Glutamatergic neuron (in vitro differentiated cells): ENCODE measurements at places on chromosomes 7 and 10.
A peak's percentile ranks its signal among the peaks of the same experiment; 100 is the strongest.

DNA sequence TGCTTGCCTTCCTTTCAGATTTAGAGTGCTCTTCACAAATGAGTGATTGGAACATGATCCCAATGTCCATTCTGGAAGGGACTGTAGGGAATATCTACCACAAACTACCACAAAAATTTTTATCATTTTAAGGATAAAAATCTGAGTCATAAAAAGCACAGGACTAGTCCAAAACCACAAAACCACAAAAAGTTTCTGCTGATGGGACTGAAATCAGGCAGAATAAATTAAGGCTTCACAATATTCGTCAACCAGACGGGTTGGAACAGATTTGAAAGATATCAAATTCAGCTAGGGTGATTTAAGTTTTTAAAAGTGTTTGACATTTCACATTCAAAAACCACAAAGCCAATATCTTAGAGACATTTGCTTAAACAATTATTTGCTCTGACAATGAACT is 100.1 kb upstream of the PTN start:
- H3K4me1 ChIP-seq = peaks cover 1% of the 10 kb centered on the region
- no peak for DNase-seq
- no peaks in the 10 kb centered on the region for H3K36me3 ChIP-seq
- no peak overlapping the region for H3K27ac ChIP-seq

DNA sequence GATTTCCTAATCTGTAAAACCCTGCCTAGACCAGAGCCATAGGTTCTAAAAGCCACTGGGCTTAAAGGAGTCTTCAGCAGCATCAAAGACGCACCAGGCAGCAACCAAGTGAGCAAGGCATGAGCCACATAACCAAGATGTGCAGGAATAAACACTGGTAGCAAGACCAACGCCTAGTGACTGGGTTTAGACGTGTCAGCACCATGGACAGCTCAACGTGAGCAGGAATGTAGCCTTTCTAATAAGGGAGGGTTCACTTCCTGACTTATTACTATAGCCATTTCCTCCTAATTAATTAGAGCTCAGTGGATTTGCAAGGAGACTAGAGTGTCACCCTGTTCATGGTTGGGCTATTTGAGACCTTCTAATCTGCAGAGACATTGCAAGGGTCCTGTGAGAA is 223.7 kb downstream of the LHFPL3 start:
- H3K4me1 ChIP-seq = no peaks in the 10 kb centered on the region
- H3K27ac ChIP-seq = no peak overlapping the region
- H3K36me3 ChIP-seq = peaks cover 15% of the 10 kb centered on the region
- DNase-seq = no peak

DNA sequence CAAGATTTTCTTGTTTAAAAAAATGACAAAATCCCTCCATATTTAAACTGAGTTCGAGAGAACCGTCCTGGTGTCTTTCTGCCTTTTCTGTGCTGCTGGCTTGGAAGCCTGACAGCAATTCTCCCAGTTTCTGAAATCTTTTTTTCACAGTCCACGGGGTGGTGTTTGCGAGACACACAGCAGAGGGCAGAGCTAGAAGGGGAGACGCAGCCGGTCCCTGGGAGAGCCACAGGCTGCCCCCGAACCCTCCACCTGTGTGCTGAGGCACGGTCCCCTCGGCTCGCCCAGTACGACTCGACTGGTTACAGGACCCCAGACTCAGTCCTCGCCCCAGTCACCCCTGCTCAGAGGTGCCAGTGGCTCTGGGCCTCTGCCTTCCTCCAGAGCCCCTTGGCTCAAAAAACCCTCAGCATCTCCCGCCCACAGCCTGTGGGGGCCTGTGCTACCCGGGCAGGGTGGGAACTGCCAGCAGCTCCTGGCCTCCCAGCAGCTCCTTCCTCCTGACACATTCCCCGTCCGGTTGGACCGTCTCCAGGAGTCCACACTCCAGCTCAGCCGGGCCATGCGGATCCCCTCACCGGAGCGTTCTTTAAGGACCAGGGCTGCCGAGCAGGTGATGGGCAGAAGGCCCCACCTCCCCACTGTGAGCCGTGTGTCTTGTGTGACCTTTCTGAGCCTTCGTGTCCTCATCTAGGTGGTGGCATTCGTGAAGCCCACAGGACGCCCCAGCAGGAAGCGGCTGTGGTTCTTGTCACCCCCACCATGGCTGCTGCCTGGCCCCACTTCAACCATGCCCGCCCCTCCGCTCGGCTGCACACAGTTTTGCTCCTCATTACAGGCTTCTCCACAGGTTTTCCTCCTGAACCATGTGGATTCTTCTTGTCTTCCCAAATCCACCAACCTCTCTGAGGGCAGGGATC is 52.3 kb upstream of the EN2 start:
- DNase-seq = peak; percentile 28
- H3K27me3 ChIP-seq = peaks cover 4% of the 10 kb centered on the region
- no peaks in the 10 kb centered on the region for H3K4me1 ChIP-seq
- no peak overlapping the region for H3K27ac ChIP-seq
- H3K4me3 ChIP-seq = no peak overlapping the region

DNA sequence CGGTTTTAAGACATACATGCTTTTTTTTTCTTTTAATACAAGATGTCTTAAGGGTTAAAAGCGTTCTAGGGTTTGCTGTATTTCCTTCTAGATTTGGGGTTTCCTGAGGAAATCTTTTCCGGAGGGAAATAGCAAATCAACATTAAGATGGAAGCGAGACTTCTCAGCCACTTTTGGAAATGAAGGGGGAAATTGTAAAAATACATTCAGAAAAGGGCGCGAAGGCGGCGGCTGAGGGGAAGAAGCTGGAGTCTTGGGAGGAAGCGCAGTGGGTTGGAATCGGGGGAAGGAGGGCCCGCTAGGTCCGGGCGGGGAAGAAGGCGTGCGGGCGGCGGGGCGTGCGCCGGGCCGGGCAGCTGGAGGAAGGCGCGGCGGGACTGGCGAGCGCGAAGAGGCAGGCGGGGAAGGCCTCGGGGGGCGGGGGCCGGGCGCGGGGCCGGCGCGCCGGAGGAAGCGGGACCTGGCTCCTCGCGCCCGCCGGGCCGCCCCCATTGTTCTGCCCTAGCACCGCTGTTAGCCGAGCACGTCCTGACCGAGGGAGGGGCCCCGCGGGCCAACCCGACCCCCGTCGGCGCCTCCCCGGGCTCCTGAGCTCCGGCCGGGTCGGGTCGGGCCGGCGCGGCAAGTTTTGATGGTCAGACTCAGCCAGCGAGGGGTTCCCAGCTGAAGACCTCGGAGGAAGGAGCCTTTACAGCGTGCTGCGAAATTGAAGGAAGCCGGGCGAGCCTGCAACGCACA is 1.5 kb upstream of the SKIDA1 start:
- H3K4me1 ChIP-seq = peaks cover 29% of the 10 kb centered on the region
- H3K27me3 ChIP-seq = peaks cover 13% of the 10 kb centered on the region
- no peaks in the 10 kb centered on the region for H3K36me3 ChIP-seq
- H3K4me3 ChIP-seq = peak overlapping the region; percentile 95

GRCh38 chr7:44652535-44652934 is 46.1 kb downstream of the OGDH start:
- no peak overlapping the region for H3K4me3 ChIP-seq
- no peak for DNase-seq
- H3K27ac ChIP-seq = no peak overlapping the region

GRCh38 chr10:59993931-59994330 is 87.6 kb upstream of the CCDC6 start:
- DNase-seq = no peak
- H3K4me3 ChIP-seq = no peak overlapping the region
- no peaks in the 10 kb centered on the region for H3K36me3 ChIP-seq
- H3K27ac ChIP-seq = no peak overlapping the region
- H3K4me1 ChIP-seq = peaks cover 4% of the 10 kb centered on the region

GRCh38 chr7:150896562-150897209 is 44.4 kb downstream of the AOC1 start:
- peaks cover 10% of the 10 kb centered on the region for H3K4me1 ChIP-seq
- H3K27ac ChIP-seq = no peak overlapping the region
- H3K27me3 ChIP-seq = peaks cover 6% of the 10 kb centered on the region
- H3K4me3 ChIP-seq = no peak overlapping the region

DNA sequence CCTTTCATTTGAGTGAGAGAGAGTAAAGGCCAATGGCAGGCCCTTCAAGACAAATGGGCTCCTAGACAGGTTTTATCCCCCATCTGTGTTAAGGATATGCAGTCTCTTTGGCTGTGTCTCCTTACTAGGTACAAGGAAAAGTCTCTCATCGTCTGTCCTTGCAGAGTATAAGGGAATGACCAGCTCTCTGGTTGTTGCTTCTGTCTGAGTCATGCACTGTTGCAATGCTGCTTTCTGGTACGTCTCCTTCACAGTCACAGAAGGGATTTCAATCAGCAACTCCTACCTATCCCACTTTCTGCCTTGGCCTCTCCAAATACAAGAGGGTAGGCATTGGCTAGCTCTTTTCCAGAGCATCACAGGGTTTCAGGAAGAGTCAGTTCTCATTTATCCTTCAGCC is 48.1 kb downstream of the CTTNBP2 start:
- peaks cover 7% of the 10 kb centered on the region for H3K4me1 ChIP-seq
- H3K36me3 ChIP-seq = no peaks in the 10 kb centered on the region
- no peak for DNase-seq
- no peak overlapping the region for H3K4me3 ChIP-seq
- no peak overlapping the region for H3K27ac ChIP-seq
- no peaks in the 10 kb centered on the region for H3K27me3 ChIP-seq

DNA sequence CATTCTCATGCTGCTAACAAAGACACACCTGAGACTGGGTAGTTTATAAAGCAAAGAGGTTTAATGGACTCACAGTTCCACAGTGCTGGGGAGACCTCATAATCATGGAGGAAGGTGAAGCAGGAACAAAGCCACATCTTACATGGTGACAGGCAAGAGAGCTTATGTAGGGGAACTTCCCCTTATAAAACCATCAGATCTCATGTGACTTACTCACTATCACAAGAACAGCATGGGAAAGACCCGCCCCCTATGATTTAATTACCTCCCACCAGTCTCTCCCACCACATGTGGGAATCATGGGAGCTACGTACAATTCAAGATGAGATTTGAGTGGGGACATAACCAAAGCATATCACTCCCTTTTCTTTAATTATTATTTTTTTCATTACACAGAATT is 16.6 kb downstream of the COL28A1 start:
- H3K36me3 ChIP-seq = no peaks in the 10 kb centered on the region
- no peak overlapping the region for H3K27ac ChIP-seq
- no peak overlapping the region for H3K4me3 ChIP-seq

- peaks cover 3% of the 10 kb centered on the region for H3K27me3 ChIP-seq
- no peak overlapping the region for H3K27ac ChIP-seq
- H3K4me3 ChIP-seq = no peak overlapping the region
- DNase-seq = no peak
- no peaks in the 10 kb centered on the region for H3K36me3 ChIP-seq
Measured at GRCh38 chr10:88113232-88113631, 249.8 kb downstream of the PTEN start.
